Osteocyte (in vitro differentiated cells): ENCODE measurements at places on chromosomes 3 and 15. TPM values are rescaled to one million over a fixed set of nuclear protein-coding genes. Genes with fewer than 3 reads are reported as not detected.

PDIA3 gene
- total RNA-seq = 496 and 527 TPM in 2 replicates

GRCh38 chr15:67836477-67836876, 3.4 kb downstream of the RNU6-1 start:
- DNase-seq = no peak
- peaks cover 50% of the 10 kb centered on the region for H3K4me1 ChIP-seq
- peak overlapping the region; percentile 55 for H3K4me3 ChIP-seq
- H3K27me3 ChIP-seq = peaks cover 38% of the 10 kb centered on the region
- no peaks in the 10 kb centered on the region for H3K36me3 ChIP-seq
- H3K27ac ChIP-seq = no peak overlapping the region

DNA sequence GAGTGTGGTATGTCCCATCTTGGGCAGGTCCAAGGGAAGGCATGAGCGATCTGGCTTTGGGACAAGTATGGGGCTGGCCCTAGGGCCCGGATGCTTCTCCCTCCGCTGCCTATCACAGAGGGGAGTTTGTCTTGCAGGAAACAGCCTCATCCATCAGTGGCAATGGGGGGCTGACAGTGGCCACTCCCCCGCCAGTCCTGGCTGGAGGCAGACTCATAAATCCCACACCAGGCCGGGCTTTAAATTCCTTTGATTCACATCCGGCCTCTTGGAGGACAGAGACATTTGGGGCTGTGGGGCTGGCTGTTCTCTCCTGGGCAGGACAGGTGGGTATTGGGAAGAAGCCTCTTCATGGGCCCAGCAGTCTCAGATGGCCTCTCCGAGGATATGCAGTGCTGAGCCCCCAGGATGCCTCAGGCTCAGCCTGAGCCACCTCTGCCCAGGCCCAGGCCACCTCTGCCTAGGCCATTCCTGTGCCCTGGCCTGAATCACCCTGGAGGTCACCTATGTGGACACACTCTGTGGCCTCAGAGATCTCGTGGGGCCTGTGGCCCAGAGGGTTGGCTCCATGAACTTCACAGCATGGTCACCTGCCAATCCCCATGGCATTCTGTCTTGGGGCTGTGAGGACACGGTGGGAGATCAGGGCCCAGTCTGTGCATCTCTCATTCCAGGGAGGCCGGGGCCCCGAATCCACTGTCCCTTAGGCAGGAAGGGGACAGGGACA, 84.2 kb upstream of the GOLGA6L4 start:
- no peaks in the 10 kb centered on the region for H3K36me3 ChIP-seq
- H3K27me3 ChIP-seq = peaks cover 25% of the 10 kb centered on the region
- no peak for DNase-seq
- no peak overlapping the region for H3K4me3 ChIP-seq

CAND2 gene
- total RNA-seq = 9.6 and 10.4 TPM in 2 replicates

- no peaks in the 10 kb centered on the region for H3K36me3 ChIP-seq
- H3K4me1 ChIP-seq = no peaks in the 10 kb centered on the region
- no peak overlapping the region for H3K27ac ChIP-seq
- no peak overlapping the region for H3K4me3 ChIP-seq
Observed at GRCh38 chr3:144127014-144127413, 155.4 kb downstream of the DIPK2A start.

ANKRD34C gene
- total RNA-seq = 0.08 TPM in 1 of 2 replicates, not detected in the other

ZFYVE19 gene
- 21.1 and 23.6 TPM in 2 replicates for total RNA-seq

DNA sequence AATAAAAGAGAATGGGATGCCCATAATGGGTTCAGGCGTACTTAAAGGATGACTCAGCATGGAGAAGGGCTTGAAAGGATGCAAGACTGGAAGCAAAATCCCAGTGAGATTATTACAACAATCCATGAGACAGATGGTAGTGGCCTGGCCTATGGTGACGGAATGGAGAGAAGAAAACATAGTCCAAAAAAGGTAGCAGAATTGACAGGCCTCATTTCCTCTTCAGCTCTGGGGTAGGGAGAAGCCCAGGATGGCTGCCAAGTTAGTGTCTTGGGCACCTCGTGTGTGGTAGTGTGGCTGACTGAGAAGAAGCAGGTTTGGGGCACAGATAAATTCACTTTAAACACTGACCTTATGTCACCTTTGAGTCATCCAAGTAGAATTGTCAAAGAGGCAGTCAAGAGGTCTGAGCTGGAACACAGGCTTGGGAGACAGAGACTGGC, 18.1 kb downstream of the MB21D2 start:
- H3K27me3 ChIP-seq = no peaks in the 10 kb centered on the region
- no peaks in the 10 kb centered on the region for H3K36me3 ChIP-seq
- no peak for DNase-seq
- no peak overlapping the region for H3K4me3 ChIP-seq

DNA sequence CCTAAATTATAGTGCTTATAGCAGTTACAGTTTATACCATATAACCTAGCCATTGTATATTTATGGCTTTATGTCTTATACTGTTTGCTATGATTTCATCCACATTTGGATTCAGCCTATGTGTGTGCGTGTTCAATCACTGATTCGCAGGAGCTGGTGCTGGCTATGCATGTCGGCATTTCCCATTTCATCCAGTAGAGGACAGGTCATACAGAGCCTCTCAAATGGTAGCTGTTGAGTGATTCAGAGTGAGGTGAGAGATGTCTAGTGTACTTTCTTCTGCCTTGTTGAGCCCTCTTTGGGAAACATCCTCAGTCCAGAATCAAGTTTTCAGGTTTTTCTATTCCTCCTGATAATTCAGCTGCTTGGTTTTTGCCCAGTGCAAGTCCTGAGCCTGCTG, 76.1 kb downstream of the FRMD4B start:
- H3K36me3 ChIP-seq = no peaks in the 10 kb centered on the region
- peaks cover 7% of the 10 kb centered on the region for H3K4me1 ChIP-seq
- DNase-seq = no peak
- no peaks in the 10 kb centered on the region for H3K27me3 ChIP-seq
- no peak overlapping the region for H3K4me3 ChIP-seq

GRCh38 chr3:59605318-59605717, 555.5 kb upstream of the CFAP20DC start:
- no peak overlapping the region for H3K4me3 ChIP-seq
- H3K36me3 ChIP-seq = no peaks in the 10 kb centered on the region
- no peak for DNase-seq
- H3K27ac ChIP-seq = no peak overlapping the region
- peaks cover 5% of the 10 kb centered on the region for H3K27me3 ChIP-seq
- H3K4me1 ChIP-seq = no peaks in the 10 kb centered on the region

GRCh38 chr3:175192536-175192935, 333.4 kb downstream of the NAALADL2 start:
- H3K4me3 ChIP-seq = no peak overlapping the region
- H3K36me3 ChIP-seq = peaks cover 7% of the 10 kb centered on the region
- no peak for DNase-seq
- H3K4me1 ChIP-seq = peaks cover 8% of the 10 kb centered on the region
- H3K27me3 ChIP-seq = no peaks in the 10 kb centered on the region

GRCh38 chr15:29727871-29728270, 94.4 kb downstream of the TJP1 start:
- no peaks in the 10 kb centered on the region for H3K27me3 ChIP-seq
- H3K36me3 ChIP-seq = peaks cover 60% of the 10 kb centered on the region
- no peak overlapping the region for H3K4me3 ChIP-seq
- peaks cover 13% of the 10 kb centered on the region for H3K4me1 ChIP-seq
- H3K27ac ChIP-seq = peak overlapping the region; percentile 53

- peaks cover 55% of the 10 kb centered on the region for H3K36me3 ChIP-seq
- peaks cover 46% of the 10 kb centered on the region for H3K4me1 ChIP-seq
- H3K27ac ChIP-seq = peak overlapping the region; percentile 74
- DNase-seq = no peak
Observed at GRCh38 chr15:63071288-63071909, 28.9 kb downstream of the TPM1 start.

GRCh38 chr3:182904164-182904563, 76.2 kb downstream of the DCUN1D1 start:
- peaks cover 34% of the 10 kb centered on the region for H3K36me3 ChIP-seq
- H3K4me3 ChIP-seq = no peak overlapping the region
- no peak overlapping the region for H3K27ac ChIP-seq
- no peak for DNase-seq

CELSR3 gene
- total RNA-seq = 7.1 and 7.4 TPM in 2 replicates

DNA sequence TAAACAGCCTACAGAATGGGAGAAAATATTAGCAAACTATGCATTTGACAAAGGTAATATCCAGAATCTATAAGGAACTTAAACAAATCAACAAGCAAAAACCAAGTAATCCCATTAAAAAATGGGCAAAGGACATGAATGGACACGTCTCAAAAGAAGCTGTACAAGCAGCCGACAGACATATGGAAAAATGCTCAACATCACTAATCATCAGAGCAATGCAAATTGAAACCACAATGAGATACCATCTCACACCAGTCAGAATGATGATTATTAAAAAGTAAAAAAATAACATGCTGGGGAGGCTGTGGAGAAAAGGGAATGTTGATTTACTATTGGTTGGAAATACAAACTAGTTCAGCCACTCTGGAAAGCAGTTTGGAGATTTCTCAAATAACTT, 30.7 kb upstream of the PPM1L start:
- no peak overlapping the region for H3K27ac ChIP-seq
- no peaks in the 10 kb centered on the region for H3K36me3 ChIP-seq
- no peaks in the 10 kb centered on the region for H3K4me1 ChIP-seq
- H3K27me3 ChIP-seq = peaks cover 9% of the 10 kb centered on the region
- no peak overlapping the region for H3K4me3 ChIP-seq

DNA sequence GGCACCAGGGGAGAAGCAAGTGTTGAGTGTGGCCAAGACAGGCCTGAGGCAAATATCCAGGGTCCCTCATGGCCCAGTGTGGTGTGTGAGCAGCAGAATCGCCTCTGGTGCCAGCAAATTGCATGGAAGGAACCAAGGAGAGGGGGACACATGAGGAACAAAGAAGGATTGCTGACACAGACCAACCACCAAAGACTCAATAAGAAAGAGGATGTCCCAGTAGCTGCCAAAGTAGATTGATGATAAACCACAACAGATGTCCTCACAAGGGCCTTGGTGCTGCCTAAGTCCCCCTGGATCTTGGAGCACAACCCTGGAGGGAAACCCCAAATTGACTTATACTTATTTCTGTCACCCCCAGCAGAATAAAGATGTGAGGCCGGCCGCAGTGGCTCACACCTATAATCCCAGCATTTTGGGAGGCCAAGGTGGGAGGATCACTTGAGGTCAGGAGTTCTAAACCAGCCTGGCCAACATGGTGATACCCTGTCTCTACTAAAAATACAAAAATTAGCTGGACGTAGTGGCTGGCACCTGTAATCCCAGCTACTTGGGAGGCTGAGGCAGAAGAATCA, 10.6 kb downstream of the SRGAP3 start:
- peaks cover 19% of the 10 kb centered on the region for H3K27me3 ChIP-seq
- H3K4me1 ChIP-seq = no peaks in the 10 kb centered on the region
